A673 (cell line): ENCODE measurements at places on chromosomes 12 and 14.

GRCh38 chr14:69483765-69484443 lies 624 bp upstream of the PLEKHD1 start:
- DNase-seq = no peak

DNA sequence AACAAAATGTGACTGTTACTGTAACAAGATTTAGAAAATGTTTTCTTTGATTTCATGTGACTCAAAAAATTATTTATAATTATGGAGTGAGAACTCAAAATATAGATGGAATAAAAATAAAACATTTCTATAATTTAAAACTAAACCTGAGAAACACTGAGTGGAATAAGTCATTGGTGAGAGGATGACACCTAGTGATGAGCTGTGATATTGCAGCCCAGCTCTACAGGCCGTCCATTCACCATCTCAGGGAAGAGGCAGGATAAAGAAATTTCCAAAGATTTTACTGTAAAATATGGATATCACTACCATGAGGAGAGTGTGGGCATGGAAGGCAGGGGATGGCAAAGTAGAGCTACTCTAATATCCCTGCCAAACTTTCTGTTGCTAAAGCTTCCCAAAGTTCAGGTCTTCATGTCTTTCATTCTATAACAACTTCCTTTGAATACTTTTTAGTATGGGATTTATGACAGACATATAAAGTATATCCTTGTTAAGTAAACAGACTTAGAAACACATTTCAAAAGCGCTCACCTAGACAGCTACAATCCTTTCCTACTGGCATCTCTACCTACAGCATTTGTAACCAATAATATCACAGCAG lies 308.0 kb downstream of the ITPR2 start:
- peak; percentile 24 for DNase-seq

GRCh38 chr12:107530701-107531100 lies 154.9 kb upstream of the PWP1 start:
- no peak for DNase-seq

DNA sequence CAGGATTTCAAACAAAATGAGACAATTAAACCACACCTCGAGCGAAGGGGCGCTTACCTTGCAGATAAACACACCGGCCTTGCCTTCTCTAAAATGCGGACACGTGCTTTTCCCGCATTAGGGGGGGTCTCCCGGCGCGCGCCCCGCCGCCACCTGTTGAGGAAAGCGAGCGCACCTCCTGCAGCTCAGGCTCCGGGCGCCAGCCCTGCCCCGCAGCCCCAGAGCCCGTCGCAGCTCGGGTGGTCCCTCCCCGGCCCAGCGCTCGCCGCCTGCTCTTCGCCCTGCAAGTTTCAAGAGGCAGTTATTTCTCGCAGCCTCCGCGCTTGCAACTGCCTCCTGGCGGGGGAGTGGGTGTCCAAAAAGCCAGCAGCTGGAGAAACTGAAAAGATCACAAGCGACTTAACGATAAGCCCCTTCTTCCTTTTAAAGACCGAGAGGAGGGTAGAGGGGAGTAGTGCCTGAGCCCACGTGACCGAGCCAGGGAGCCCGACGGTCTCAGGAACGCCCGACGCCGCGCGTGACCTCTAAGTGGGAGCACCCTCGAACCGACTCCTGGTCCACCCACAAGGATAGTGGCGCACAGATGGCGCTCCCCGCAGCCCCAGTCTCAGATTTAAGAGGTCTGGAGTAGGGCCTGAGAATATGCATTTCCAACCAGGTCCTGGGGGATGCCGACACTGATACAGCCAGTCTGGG lies at the start of gene ESR2:
Gene ESR2, minus strand, starts transcription at position 396 of the 696 bp plus-strand sequence. CDS start 11,386 bp downstream, outside the sequence.
- peak; percentile 56 for DNase-seq

DNA sequence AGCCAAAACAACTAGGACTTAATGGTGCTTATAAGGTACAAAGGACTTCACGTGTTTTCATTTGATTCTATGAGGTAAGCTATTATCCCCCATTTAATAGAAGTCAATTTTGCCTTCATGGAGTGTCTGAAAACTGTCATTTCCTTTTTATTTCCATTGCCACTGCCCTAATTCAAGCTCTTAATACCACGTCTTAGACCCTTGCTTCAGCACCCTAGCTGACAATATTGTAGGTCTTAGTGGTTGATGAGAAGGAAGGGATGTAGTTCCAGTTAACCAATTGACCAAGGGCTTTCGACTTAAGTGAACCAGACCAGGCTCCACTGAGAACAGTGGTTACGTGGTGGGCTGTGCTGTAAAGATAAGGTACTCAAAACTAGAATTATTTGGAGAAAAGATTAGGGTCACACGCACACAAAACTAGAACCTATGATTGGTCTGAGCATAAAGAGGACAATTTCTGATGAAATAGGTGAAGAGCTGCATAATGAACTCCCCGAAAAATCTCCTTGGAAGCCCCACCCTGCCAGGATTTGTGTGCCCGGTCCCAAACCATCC lies 9.6 kb upstream of the ASIC1 start:
- no peak for DNase-seq

- no peak for DNase-seq
Measured at GRCh38 chr12:75361408-75361807, 26.9 kb downstream of the GLIPR1L1 start.

DNA sequence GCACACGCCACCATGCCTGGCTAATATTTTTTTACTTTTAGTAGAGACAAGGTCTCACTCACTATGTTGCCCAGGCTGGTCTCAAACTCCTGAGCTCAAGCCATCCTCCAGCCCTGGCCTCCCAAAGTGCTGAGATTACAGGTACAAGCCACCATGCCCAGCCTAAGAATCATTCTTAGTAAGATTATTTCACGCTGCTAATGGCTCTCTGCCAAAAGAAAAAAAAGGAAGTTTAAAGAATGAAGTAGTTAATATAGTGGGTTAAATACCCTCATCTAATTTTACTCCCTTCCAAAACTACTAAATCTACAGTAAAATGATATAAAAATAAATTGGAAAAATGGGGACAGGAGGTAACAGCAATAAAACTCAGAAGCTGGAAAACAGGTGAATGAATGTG lies 2.6 kb downstream of the ETFRF1 start:
- DNase-seq = no peak

GRCh38 chr12:66341126-66341525 lies 38.8 kb downstream of the HELB start:
- DNase-seq = no peak

DNA sequence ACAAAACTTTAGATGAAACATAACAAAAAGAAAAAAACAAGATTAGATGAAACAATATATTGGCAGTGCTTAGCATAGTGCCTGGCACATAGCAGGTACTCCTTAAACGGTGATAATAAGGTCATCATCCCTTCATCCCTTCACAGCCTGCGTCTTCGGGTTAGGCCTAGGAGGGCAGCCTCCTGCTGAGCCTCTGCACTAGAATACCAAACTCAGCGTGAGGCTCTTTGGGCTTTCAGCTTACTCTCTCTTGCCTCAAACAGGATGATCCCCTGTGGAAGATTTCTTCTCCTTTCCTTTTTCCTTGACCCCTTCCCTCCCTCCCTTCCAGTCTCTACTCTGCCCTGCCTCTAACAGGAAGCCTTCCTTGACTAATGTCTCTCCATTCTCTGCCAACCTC lies 14.4 kb upstream of the FIGNL2 start:
- DNase-seq = no peak

GRCh38 chr14:88621100-88621499 lies 58.3 kb downstream of the ZC3H14 start:
- no peak for DNase-seq

DNA sequence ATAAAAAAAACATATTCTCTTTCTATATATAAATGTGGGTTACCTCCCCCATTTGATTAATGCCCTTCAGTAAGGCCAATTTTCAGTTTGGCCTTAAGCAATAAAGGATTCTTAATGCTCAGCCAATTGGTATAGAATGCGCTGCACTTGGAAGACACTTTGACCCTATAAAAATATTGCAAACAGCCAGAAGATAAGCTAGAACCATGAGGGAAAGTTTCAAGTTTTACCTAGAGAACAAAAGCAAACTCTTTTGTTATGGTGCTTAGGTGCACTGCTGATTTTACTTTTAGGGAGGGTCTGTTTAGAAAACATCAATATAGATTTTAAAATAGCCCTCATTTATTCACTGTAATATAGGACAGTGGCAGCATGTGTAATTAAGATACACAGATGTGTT lies 251.6 kb upstream of the SLC16A7 start:
- DNase-seq = no peak

- peak; percentile 17 for DNase-seq
Measured at GRCh38 chr14:56390859-56391258, 188.7 kb upstream of the TMEM260 start.

- DNase-seq = no peak
Measured at GRCh38 chr14:61997161-61997560, 234.9 kb downstream of the SNAPC1 start.

- no peak for DNase-seq
Measured at GRCh38 chr14:24277071-24277470, 5.7 kb upstream of the RABGGTA start.

DNA sequence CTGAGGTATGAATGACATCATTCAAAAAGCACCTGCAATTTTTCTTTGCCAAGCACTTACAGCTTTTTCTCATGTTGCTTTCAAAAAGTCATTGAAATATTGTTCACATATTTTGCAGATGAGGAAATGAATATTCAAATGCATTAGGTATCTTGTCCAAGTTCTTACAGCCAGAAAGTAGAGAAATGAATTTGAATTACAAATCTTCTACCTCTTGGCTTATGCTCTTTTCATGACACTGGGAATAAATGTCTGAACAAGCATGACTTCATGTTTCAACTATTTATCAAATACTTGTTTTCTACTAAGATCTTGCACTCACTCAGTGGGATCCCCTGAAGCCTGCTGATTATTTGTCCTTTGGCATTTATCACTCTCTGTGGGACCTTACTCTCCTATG lies 267.2 kb upstream of the BTG1 start:
- no peak for DNase-seq

- peak; percentile 56 for DNase-seq
Measured at GRCh38 chr14:101705733-101706508, 55.6 kb upstream of the PPP2R5C start.

GRCh38 chr14:84874436-84874835 lies 655.5 kb upstream of the FLRT2 start:
- DNase-seq = no peak

GRCh38 chr14:54440873-54441868 lies at the start of gene CNIH1:
Gene CNIH1, minus strand, starts transcription at chr14:54441374. Its CDS starts 47 bp downstream, at chr14:54441327.
- DNase-seq = peak; percentile 95

DNA sequence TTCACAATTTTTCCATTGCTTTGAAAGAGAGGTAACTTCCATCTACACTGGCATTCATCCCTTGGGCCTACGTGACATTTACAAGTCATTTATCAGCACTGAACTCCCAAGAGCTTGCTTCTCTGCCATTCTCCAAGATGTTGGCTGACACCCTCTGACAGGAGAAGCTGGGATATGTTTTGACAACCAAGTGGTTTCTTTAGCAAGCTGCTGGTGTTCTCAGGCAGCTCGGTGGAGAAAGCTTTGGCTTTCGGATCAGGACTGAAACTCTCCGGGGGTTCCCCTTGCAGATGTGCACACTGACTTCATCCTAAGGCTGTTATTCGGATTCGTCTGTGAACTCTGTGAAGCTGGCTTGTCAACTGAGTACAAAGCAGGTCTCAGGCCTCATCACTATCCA lies 15.7 kb downstream of the KCNA5 start:
- no peak for DNase-seq

- no peak for DNase-seq
Measured at GRCh38 chr12:115979351-115979750, 298.1 kb downstream of the MED13L start.

DNA sequence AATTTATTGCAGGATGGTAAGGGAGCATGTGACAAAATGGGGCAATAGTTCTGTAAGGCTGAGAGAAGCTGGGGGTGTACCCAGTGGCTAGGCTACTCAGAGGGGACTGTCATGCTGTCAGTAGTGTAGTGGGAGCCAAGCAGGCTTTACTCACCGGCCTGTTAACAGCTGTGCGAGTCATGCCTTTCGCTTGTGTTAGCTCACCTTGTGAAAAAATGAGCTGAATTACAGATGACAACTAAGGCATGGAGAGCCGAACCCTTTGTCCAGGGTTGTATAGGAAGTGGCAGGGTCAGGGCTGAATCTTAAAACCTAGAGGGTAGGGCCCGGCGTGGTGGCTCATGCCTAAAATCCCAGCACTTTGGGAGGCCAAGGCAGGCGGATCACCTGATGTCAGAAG lies 37.9 kb downstream of the SH2B3 start:
- no peak for DNase-seq

DNA sequence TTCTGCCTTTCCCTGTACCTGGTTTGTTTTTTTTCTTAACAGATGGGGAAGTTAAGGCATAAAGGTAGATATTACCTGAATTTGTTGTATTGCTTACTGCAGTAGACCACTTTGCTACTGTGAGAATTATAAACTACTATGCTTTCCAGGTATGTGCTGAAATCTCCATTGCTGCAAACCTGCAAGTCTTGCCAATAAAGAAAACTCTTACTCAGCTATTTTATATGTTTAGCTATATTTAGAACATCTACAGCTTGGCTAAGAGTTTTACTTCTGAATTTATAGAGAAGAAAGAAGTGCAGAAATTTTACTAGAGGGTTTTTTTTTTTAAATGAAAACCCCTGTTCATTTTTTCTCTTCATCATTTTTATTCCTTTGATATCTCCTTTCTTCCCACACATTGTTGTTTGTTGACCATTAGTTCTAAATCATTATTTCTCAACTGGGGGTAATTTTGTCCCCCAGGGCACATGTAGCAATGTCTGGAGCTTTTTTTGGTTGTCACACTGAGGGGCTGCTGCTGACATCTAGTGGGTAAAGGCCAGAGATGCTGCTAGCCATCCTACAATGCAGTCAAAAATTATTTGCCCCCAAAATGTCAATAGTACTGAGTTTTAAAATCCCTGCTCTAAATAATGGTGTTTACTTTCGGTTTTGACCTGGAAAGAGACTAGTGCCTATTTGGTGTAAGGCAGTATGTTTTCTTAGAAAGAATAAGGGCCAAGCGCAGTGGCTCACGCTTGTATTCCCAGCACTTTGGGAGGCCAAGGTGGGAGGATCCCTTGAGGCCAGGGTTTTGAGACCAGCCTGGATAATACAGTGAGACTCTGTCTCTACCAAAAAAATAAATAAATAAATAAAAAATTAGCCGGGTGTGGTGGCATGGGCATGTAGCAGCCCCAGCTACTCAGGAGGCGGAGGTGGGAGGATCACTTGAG lies 48.6 kb downstream of the PCNX1 start:
- DNase-seq = peak; percentile 60

- DNase-seq = no peak
Measured at GRCh38 chr14:88048351-88048750, 43.4 kb downstream of the GPR65 start.

DNA sequence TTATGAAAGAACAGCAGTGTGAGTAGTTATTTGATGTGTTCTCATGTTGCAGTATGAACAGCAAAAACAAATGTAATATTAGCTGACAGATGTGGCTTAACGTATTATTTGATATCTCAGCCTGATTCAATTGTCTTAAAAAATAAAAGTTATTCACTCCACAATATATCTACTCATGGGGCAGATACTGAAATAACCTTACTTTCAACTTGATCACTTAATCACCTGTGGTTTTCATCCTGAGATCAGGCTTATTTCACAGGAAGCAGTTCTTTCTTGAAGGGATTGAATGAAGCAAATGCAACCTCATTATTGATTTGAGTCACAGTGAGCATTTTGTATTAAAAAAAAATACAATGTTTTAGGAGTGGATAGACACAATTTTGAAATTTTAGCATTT lies 90.3 kb downstream of the AKAP6 start:
- no peak for DNase-seq
